ENCODE measurements at places on chromosomes 1 and 21. TPM values are rescaled to one million over a fixed set of nuclear protein-coding genes. Genes with fewer than 3 reads are reported as not detected.

The ANKRD35 gene
- 0.94 TPM for total RNA-seq

The RGS18 gene
- not detected for total RNA-seq

The DMBX1 gene
- total RNA-seq, result not detected

- no peaks in the 10 kb centered on the region for H3K36me3 ChIP-seq
- H3K4me1 ChIP-seq, result peaks cover 10% of the 10 kb centered on the region
- DNase-seq, result no peak
- no peak overlapping the region for H3K4me3 ChIP-seq
Measured at GRCh38 chr1:214326406-214326805, 45.4 kb downstream of the SMYD2 start.

The CDCA8 gene
- 18.9 TPM for total RNA-seq

DNA sequence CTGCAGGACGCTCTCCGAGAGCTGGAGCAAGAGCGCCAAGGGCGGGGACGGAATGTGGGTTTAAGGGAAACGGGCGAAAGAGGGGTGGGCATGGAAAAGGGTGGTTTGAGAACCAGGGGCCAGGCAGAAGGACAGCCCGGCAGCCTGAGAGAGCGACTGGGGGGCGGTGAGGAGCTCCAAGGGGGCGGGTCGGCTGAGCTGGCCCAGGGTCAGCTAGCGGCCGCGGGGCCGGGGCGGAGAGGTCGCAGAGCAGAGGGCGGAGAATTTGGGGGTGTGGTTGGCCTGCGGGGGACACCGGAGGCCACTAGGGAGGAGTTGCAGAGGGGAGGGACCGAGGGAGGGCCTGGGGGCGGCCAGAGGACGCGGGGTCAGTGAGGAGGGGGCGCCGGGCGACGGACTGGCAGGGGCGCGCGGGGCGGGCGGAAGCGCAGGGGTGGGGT, 54.7 kb downstream of the NDUFS5 start:
- no peaks in the 10 kb centered on the region for H3K36me3 ChIP-seq
- no peak for DNase-seq
- peaks cover 17% of the 10 kb centered on the region for H3K4me1 ChIP-seq
- H3K27me3 ChIP-seq, result peaks cover 6% of the 10 kb centered on the region

The ITLN1 gene
- not detected for total RNA-seq

The DENND2D gene
- total RNA-seq, result 4.0 TPM

GRCh38 chr1:229585338-229585737, 26.8 kb upstream of the ABCB10 start:
- DNase-seq, result no peak
- no peaks in the 10 kb centered on the region for H3K36me3 ChIP-seq
- H3K4me3 ChIP-seq, result no peak overlapping the region

- no peaks in the 10 kb centered on the region for H3K36me3 ChIP-seq
- no peak overlapping the region for H3K27ac ChIP-seq
- H3K4me1 ChIP-seq, result no peaks in the 10 kb centered on the region
- no peak for DNase-seq
- peaks cover 16% of the 10 kb centered on the region for H3K27me3 ChIP-seq
Measured at GRCh38 chr21:35896060-35896459, 164.3 kb downstream of the SETD4 start.

The GREM2 gene
- total RNA-seq, result 4.9 TPM
